Activated CD8-positive, alpha-beta memory T cell treated with anti-CD3 and anti-CD28 coated beads for 24 hours (primary cell): ENCODE measurements at places on chromosomes 3 and 15.

GRCh38 chr15:69758291-69758771 is 305.7 kb downstream of the RPLP1 start:
- DNase-seq: no peak

DNA sequence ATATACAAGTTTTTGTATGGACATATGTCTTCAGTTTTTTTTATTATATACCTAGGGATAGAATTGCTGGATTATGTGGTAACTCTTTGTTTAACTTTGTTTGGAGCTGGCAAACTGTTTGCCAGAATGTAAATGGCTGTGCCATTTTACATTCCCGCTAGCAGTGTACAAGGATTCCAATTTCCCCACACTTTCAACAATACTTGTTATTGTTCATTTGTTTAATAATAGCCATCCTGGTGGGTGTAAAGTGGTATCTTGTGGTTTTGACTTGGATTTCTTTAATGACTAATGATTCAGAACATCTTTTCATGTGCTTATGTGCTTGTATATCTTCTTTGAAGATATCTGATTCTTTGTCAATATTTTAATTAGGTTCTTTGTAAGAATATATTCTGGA is 64.4 kb downstream of the ZNF609 start:
- DNase-seq: no peak

DNA sequence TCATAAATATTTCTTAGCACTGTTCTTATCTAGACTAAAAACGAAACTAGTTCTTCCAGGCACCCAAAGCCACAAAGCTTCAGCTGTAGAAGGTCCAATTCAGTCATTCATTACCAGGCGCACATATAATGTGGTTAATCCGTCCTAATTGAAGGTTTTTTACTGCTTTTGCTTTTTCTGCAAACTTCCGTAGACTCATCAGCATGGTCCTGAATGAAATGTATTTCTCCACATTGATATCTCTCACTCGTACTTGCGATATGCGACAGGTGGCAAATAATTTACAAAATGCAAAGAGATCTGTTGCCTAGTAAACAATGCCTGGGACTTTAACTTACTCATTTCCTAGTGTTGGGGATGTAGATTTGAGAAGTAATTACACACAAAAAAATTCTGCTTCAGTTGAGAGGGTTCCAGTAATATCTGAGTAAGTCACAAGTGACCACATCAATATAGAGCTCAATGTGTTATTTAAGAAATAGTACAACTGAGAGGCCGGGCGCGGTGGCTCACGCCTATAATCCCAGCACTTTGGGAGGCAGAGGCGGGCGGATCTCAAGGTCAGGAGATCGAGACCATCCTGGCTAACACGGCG is 75.0 kb upstream of the MBNL1 start:
- no peak for DNase-seq

DNA sequence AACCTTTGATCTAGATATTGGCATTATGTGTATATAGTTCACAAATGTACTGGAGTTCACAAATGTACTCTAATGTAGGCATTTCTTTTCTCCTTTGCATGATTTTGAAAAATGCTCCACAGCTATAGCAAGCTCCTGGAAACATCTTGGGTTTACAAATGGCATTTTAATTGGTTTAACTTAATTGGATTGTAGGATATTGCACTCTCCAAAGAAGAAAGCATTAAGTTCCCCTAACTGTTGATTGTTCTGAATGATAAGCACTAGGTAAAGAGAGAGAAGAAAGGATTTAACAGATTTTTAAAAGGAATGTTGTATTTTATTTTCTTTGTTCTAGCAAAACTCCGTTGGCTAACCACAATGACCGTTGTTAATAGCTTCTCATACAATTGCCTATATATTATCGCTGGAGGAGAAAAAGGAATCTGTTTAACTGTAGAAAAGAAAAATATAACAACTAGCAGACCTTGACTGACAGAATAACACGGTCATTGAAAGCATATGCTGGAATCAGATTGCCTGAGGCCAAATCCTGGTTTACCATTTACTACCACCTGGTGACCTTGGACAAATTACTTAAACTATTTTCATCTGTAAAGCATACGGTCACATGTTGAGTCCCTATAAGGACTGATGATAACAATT is 170.8 kb downstream of the PEX5L start:
- DNase-seq: no peak

DNA sequence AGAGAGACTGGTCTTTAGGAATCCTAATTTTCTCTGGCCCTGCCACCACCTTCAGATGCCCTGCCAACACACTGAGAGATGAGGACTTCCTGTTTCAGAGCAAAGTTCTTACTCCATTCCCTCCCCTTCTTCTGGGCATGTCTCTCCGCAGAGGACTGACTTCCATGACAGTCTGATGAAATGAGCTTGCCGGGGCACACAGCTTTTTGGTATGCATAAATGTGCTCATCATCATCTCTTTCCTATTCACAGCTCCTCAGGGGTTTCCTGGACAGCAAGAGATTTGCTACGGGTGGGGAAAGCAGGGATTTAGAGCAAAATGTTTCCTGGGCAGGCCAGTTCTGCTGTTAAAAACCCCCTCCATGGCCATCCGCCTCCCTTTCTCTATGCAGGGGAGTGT is 27.6 kb upstream of the SEMA6D start:
- no peak for DNase-seq

- no peak for DNase-seq
Measured at GRCh38 chr3:59133311-59133710, 83.5 kb upstream of the CFAP20DC start.

- no peak for DNase-seq
Measured at GRCh38 chr15:42736178-42736792, 643 bp downstream of the CDAN1 start.

GRCh38 chr3:37181756-37182155 is 7.4 kb upstream of the LRRFIP2 start:
- no peak for DNase-seq

DNA sequence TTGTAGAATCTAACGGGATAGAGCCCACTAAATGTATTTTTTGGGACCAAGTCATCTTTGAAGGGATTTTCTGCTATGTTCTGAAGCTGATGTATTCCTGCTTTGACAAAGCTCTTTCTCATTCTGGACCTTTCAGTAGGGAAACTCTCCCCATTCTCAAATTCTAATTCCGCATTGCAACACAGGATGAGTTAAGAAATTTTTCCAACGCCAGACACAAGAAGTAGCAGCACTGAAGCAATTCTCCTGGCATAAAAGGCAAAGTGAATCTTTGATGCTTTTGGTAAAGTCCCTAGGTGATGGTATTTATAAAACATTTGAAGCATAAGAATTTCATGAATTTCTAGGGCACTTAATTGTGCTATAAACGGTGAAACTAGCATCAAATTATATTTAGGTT is 76.8 kb downstream of the ZPLD1 start:
- DNase-seq: no peak

DNA sequence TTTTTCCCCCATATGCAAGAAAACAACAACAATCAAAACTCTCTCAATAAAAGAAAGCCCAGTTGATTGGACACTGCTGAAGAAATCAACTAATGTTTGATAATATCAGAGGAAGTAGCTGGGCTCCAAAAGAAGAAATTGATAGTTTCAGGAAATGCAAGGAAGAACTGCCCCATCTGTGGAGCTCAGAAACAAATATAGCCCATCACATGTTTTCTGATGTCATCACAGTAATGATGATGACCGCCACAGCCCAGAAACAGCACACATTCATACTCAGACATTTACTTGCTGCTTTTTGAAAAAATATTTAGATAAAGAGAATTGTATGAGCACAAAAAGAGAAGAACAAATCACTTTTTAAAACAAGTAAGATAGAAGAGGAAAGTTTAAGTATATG is 67.6 kb downstream of the GOLIM4 start:
- DNase-seq: no peak

- no peak for DNase-seq
Measured at GRCh38 chr3:132730891-132731580, 8.8 kb upstream of the NPHP3 start.

DNA sequence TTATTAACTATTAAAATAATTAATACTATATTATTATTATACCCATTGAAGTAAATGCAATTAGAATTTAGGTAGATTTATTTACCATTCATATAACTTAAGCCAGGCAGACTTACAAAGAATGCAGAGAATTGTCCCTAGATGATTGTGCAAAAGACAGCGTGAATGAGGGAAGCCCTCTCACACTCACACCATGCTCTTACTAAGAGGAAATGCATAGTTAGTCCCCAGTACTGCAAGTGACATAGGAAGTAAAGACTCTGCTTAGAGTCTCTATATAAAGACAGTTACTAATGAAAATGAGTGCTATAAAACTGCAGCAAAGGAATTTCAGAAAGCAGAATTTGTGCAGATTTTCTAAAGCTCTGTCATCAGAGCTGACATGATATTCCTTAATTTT is 270.4 kb downstream of the ZBBX start:
- DNase-seq: no peak

GRCh38 chr3:3216401-3216800 is 36.9 kb upstream of the CRBN start:
- no peak for DNase-seq

- DNase-seq: no peak
Measured at GRCh38 chr3:30309961-30310954, 296.1 kb upstream of the TGFBR2 start.
